ENCODE measurements at places on chromosomes 4 and X. TPM values are rescaled to one million over a fixed set of nuclear protein-coding genes. Genes with fewer than 3 reads are reported as not detected.

RAB40AL gene
- total RNA-seq, result not detected

HSFX4 gene
- total RNA-seq, result not detected

PDGFC gene
- total RNA-seq, result 38.0 TPM

NAA11 gene
- not detected for total RNA-seq

GRCh38 chr4:81518762-81519426 is 47.2 kb upstream of the RASGEF1B start:
- DNase-seq, result no peak

- DNase-seq, result no peak
These were observed 58.0 kb upstream of the TMEM33 start for GRCh38 chr4:41877020-41877796.

- DNase-seq, result peak; percentile 71
These were observed 98.8 kb upstream of the GATB start for GRCh38 chr4:151859641-151860040.

DNA sequence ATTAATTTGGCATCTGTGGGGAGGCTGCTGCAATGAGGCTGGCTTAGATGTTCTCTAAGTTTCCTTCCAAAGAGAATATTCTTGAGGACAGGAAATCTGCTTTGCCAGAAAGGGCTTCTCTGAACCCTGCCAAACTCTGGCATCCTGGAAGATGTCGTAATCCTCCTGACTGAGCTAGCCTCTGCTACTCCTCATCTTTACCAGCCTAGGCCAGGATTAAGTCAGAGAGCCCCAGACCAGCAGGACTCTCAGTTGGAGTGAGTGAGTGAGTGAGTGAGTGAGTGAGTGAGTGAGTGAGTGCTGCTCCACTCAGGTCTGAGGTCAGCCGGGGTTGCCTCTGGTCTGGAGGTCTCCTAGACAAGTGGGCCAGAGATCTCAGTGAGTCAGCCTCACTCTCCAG is 104.9 kb upstream of the SOD3 start:
- DNase-seq, result no peak

GRCh38 chr4:142697320-142697719 is 148.8 kb downstream of the INPP4B start:
- DNase-seq, result no peak

- no peak for DNase-seq
These were observed 150.8 kb upstream of the CXCL13 start for GRCh38 chr4:77454858-77455257.

DNA sequence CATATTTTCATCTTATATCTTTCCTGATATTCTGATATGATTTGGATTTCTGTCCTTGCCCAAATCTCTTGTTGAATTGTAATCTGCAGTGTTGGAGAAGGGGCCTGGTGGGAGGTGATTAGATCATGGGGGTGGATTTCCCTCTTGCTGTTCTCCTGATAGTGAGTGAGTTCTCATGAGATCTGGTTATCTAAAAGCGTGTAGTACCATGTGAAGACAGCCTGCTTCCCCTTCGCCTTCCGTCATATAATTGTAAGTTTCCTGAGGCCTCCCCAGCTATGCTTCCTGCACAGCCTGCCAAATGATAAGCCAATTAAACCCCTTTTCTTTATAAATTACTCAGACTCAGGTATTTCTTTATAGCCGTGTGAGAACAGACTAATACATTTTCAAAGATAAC is 77.2 kb downstream of the ANKRD50 start:
- DNase-seq, result no peak
